KBM-7 (cell line): ENCODE measurements at places on chromosomes 16 and 17.

GRCh38 chr16:31253642-31254045 lies 6.1 kb upstream of the ITGAM start:
- DNase-seq, result peak; percentile 92

DNA sequence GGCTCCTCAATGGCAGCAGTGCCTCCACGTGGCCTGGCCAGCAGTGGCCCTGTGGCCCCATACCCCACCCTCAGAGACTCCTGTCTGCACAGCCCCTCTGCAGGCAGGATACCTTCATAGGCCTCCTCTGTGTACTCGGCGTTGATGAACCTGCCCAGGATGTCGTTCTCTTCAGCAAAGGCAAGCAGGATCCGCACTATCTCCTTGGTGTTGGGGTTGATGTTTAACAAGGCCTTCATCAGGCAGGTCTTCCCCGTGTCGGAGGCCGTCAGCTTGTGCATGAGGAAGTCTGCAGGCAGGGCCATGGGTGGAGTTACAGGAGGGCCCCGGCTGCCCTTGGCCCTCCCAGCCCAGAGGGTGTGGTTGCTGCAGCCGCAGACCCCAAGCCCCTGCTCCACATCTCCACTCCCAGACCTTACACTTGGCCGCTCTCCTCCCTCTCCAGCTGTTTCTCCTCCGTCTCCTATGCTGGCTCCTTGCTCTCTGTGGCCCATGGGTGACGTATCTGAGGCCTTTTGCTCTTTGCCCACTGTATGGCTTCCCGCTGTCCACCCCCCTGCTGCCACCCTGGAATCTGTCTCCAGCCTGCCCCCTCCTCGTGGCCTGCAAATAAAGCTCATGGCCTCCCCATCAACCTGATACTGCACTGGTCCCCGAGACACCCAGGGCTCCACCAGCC lies 15.1 kb downstream of the TRPV3 start:
- no peak for DNase-seq

GRCh38 chr16:58732545-58733247 lies 1.4 kb downstream of the GOT2 start:
- peak; percentile 27 for DNase-seq

DNA sequence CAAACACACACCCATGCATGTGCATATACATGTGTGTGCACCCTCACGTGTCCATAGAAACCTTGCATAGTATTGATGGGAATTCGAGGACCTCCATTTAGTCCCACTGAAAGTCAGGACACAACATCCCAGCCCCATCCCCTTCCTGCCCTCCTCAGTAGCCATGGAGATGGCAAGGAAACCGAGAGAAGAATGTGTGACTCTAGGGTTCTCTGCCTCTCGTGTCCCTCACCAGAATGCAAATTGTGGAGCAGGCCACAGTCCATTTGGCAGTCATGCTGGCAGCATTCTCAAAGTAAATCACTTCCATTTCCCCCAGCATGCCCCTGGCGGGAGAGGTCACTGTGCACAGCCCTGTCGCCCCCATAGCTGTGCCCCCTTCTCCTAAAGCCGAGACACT lies 141.1 kb downstream of the MSI2 start:
- no peak for DNase-seq

DNA sequence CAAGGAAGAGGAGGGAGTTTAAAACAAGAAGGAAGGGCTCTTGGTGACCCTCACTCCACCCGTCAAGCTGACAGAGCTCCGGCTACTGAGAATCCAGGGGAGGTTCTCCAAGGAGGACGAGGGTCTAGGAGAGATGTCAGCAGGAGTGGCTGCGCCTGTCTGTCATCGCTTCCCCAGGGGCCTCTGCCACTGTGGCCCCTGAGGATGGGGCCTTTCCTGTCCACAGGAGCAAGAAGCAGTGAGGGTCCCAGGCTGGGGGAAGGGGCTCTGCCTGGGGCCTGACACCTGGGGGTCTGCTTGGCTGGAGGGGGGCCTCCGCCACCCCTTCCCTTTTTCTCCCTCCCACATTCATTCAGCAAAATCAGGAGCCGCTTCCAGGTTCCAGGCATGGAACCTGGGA lies 66.5 kb upstream of the TNRC6C start:
- no peak for DNase-seq

DNA sequence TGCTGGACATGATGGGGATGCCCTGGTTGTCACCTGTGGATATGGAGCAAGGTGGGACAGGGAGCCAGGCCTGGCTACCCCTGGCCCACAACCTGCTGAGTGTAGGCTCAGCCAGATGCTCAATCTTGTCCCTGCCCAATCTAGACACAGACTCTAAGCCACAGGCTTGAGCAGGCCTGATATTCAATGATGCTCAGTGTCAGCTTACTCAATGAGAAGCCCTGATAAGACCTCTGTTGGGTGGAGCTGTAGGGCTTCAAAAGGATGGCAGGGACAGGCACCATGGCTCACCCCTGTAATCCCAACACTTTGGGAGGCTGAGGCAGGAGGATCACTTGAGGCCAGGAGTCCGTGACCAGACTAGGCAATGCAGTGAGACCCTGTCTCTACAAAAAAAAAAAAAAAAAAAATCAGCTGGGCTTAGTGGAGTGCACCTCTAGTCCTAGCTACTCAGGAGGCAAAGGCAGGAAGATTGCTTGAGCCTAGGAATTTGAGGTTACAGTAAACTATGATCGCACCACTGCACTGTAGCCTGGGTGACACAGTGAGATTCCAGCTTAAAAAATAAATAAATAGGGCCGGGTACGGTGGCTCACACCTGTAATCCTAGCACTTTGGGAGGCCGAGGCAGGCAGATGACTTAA lies 3.4 kb downstream of the LCAT start:
- no peak for DNase-seq
